AG08395 (cell line): ENCODE measurements at places on chromosomes 12 and 14.

GRCh38 chr12:38160318-38161122 lies 156.1 kb upstream of the ALG10B start:
- no peak for DNase-seq

- no peak for DNase-seq
Observed at GRCh38 chr14:106844608-106845285, 1318.4 kb downstream of the TMEM121 start.

GRCh38 chr12:5593086-5593485 lies 161.2 kb downstream of the NTF3 start:
- DNase-seq = no peak

DNA sequence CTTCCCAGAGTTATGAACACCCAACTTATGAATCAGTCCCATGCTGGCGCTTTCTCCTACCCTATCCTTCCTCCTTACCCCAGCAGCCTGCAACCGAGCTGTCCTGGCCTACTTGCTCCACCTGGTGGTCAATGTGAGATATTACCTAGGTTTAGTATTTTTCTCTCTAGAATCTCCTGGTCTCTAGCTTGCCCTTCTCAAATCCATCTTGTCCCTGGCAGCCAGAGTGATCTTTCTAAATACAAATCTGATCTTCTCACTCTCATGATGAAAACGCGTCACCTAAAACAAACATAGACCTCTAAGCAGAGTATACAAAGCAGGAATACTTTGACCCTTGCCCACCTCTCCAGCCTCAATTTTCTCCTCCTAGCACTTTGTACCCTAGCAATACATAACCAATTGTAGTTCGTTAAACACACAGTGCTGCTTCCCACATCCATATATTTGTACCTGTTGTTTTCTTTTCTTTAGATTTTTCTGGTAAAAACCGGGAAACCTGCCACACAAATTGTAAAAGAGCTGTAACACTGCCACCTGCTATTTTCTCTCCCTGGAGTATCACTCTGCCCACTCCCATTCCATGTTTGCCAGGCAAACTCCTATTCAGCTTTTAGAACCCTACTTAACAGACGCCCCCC lies 20.0 kb upstream of the TCP11L2 start:
- peak; percentile 74 for DNase-seq

DNA sequence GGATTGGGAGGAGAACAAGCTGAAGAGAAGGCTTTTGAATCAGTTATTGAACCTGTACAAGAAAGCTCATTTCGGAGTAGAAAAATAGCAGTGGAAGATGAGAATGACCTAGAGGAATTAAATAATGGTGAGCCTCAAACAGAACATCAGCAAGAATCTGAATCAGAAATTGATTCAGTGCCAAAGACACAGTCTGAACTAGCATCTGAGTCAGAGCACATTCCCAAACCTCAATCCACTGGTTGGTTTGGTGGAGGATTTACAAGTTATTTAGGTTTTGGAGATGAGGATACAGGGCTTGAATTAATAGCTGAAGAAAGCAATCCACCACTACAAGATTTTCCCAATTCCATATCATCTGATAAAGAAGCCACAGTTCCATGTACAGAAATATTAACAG lies 13.5 kb downstream of the MIA2 start:
- DNase-seq = peak; percentile 92

DNA sequence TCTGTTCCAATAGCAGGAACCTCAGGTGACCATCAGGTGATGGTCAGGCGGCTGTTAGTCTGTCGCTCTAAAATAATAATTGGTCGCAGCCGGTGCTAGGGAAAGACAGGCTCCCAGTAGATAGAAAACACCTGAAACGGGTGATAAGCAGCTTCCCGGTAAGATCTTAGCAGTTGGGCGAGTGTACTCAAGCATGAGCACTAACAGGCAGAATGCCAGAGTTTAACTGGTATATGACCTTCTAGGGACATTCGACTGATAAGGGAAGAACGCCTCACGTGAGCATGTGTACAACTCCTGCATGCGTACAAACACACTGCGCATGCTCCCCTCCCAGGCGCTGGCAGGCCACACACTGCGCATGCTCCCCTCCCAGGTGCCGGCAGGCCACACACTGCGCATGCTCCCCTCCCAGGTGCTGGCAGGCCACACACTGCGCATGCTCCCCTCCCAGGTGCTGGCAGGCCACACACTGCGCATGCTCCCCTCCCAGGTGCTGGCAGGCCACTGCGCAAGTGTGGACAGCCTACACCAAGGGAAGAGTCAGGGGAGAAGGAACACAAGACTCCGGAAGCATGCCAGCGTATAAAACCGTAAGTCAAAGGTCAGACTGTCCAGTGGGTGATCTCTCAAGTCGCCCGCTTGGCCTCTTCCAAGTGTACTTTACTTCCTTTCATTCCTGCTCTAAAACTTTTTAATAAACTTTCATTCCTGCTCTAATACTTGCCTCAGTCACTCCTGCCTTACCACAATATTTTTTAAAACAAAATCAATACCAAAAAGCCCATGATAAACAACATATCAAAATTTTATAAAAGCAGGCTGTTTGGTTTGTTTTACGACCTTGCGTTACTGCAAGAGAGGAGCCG lies 24.5 kb downstream of the GPRC5D start:
- no peak for DNase-seq

DNA sequence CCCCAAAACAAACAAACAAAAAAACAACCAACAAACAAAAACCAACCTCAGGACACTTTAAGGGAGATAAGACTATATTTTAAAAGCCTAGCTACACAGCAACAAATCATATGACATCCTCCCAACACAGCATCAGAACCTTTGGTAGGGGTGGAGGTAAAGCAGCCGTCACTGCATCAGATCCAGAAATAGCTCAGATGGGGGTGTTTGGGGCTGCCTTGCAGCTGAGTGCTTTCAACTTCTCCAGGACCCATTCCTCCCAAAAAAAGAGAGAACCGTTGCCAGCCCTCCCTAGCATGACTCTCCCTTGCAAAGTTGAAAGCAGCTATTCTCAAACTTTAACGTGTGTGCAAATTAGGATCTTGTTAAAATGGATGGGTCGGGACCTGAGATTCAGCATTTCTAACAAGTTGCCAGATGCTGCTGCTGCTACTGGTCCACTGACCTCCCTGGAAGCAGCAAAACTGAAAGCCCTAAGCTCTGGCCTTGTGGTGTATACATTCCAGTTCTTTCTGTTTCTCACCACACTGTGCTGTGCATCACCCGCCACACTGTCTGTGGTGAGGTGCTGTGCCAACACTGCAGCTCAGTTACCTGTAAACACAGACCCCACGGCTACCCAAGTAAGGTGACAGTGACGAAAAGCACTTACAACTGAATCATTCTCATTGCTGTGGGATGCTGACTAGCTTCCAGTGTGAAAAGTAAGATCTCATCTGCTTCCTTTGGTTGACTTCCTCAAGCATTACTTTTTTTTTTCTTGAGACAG lies 54.0 kb downstream of the SLC38A1 start:
- no peak for DNase-seq
